Glutamatergic neuron (in vitro differentiated cells): ENCODE measurements at places on chromosomes 1 and 21. TPM values are rescaled to one million over a fixed set of nuclear protein-coding genes. Genes with fewer than 3 reads are reported as not detected.

DNA sequence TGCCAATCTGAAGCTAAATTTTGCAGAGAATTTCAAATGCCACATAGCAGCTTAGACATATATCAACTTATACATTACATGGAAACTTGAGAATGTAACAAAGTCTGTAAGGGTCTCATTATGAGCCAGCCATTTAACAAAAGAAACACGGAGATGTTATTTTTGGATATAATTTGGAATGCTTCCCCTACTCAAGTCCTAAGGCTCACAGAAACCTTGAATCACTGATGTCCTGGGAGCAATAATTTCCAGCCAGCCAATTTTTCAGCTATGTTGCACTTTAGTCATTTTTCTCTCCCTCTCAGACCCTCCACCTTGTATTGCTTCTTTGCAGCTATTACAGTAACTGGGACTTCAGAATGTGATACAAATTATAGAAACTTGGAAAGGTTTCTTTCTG lies 56.9 kb downstream of the EIF2B3 start:
- no peak for DNase-seq

- peak; percentile 55 for DNase-seq
Measured at GRCh38 chr1:226993814-226994585, 53.9 kb downstream of the COQ8A start.

GRCh38 chr1:37633938-37634243 lies 801 bp downstream of the RSPO1 start:
- no peak for DNase-seq

GRCh38 chr1:44740179-44740617 lies 561 bp downstream of the KIF2C start:
- DNase-seq, result no peak

CLDN8 gene
- total RNA-seq, result not detected

CELA3A gene
- not detected for total RNA-seq

TMIGD3 gene
- total RNA-seq, result not detected

TMEM61 gene
- not detected for total RNA-seq

- DNase-seq, result no peak
Measured at GRCh38 chr1:17001760-17002523, 9.8 kb downstream of the ATP13A2 start.

- no peak for DNase-seq
Measured at GRCh38 chr1:167465018-167465417, 53.3 kb downstream of the CD247 start.

DNA sequence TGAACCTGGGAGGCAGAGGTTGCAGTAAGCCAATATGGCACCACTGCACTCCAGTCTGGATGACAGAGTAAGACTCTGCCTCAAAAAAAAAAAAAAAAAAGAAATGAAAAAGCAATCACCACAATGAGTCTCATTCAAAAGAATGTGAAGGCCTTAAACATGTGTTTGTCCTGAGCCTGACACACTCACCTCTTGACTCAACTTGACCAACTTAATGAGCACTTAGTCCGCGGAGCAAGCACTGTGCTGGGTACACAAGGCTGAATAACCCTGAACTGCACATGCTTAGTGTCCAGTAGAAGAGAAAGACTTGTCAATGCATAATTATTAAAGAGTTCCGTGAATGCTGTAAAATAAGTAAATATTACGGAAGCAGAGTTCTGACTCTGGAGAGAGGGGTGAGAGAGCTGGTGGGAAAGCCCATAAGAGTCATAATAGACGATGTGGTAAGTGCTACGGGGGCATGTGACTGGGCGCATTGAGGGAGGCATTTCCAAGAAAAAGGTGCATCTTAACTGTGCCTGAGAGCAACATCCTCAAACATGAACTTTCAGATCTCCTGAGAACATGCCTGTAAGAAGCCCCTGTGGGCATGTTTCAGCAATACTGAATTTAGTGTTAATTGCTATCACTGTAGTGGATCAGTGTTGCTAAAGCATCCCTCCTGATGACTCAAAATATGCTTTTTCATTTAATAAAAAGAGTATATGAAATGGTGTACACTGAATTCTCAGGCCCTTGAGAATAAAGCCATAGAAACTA lies 27.2 kb downstream of the MCOLN2 start:
- DNase-seq, result no peak

DNA sequence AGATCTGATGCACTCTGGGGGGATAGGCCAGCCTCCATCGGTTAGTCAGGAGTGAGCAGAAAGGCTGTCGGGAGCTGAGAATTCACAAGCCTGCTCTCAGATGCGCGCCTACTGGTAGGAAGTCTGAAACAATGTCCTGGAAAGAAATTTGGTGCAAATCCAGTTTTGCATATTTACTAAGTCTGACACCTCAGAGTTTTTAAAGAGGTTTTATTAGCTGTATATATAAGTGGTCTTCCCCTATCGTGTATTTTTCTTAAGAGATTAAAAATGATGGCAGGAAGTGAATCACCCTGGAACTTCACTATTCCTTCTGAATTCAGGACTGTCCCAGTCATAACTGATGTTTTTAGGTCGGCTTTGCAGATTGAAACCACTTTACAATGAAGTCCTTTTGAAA lies 99.8 kb upstream of the C1orf105 start:
- DNase-seq, result no peak

TMEM125 gene
- not detected for total RNA-seq

CLCA1 gene
- not detected for total RNA-seq

DNA sequence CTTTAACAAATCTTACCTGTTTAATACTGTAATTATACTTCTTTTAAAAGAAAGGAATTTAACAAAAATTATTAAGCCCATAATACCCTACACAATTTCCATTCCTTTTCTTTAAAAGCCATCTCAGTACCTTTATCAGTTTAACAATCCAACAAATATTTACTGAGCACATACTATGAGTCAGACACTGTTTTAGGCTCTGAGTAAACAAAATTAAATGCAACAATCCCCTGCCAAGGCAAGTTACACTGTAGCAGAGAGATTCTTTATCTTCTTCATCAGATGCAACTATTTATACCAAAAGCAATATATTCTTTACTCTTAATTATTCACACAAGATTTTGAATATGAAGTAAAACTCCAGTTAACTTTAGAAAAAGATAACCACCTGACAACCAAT lies 12.0 kb downstream of the DENND1B start:
- DNase-seq, result no peak

DNA sequence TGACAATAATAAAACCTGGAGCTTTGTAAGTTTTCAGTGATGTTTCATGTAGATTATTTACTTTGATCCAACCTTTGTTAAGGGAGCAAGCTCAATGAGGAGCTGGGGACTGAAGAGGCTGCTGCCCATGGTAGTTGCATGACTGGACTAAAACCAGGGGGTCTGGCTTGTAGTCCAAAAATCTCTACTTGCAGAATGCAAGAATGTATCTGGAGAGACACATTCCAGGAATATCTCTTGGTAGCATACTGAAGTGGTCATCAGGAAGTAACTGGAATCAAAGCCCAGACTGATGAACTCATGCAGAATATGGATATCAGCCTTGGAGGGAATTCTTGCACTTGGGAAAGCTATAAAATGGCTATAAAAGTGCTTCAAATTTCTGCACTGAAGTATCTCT lies 5.8 kb upstream of the KIAA0040 start:
- no peak for DNase-seq

CDK18 gene
- total RNA-seq, result 1.7 TPM

DNA sequence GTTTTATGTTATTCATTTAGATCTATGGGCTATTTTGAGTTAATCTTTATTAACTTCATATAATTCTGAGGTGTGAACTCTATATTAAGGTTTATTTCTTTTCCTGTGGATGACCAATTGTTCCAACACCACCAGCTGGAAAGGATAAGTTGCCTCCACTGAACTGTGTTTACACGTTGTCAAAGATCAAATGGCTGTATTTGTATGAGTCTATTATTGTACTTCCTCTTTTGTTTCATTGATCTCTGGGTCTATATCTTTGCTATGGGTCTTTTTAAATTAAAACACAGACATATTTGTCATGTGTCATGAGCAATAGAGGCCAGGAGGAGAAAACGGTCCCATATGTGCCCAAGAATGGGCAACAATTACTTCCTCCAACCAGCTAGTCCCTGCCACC lies 5.2 kb upstream of the MAB21L3 start:
- DNase-seq, result no peak

DNA sequence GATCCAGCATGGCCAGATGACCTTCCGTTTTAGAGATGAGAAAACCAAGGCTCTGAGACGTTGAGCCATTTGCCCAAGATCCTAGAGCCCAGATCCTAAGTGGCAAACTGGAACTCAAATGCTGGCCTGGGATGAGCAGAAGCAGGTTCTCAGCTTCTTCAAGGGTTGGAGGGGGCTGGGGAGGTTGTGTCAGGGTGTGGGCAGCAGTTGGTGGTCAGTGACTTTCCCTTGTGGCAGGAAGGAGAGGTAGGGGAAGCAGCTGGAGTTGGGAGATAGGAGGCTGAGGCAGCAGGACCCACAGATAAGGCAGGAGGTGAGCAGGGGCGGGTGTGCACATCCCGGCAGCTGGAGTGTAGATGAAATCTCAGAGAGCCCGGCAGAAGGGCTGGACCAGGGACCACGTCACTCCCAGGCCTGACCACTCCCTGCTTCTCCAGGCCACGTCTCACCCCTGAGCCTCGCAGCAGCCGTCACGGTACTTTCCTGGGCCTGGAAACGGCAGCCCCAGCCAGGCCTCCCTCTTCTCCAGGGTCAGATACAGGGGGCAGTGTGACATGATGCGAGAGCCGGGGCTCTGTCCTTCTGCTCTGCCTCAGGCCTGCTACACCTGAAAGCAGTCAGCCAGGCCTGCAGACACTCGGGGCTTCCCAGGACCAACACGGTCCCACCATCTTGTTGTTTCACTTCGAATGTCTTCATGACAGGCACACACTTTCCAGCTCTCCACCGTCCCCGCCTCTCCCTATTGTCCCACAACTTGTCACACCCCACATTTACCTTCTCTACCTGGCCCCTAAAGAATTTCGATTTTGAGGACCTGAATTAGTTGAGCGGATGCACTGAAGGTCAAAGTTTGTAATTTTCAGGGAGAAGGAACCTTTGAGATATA lies 11.5 kb upstream of the LAPTM5 start:
- DNase-seq, result no peak

FNBP1L gene
- total RNA-seq, result 251 TPM

DNA sequence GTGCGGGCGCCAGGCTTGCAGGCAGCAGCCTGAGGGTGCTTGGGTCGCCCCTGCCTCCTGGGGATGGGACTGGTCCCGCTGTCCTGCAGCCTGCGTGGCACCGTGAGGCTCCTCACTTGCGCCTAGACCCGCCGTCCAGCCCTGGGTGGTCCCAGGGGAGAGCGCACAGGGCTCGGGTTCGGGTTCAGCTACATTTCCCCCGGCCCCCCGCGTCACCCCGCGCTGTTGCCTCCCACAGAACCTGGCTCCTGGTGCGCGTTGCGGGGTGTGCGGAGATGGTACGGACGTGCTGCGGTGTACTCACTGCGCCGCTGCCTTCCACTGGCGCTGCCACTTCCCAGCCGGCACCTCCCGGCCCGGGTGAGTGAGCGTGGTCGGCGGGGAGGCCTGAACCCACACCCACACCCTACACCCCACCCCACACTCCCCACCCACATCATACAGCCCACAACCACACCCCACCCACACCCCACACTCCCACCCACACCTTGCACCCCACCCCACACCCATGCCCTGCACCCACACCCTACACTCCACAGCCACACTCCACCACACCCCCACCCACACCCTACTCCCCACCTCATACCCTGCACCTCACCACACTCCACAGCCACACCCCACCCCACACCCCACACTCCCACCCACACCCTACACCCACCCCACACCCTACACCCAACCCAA lies 6.2 kb upstream of the PFKL start:
- no peak for DNase-seq

- DNase-seq, result no peak
Measured at GRCh38 chr1:229046251-229046853, 224.6 kb upstream of the RAB4A start.

GRCh38 chr21:36200081-36200561 lies 43.5 kb downstream of the DOP1B start:
- no peak for DNase-seq

DNA sequence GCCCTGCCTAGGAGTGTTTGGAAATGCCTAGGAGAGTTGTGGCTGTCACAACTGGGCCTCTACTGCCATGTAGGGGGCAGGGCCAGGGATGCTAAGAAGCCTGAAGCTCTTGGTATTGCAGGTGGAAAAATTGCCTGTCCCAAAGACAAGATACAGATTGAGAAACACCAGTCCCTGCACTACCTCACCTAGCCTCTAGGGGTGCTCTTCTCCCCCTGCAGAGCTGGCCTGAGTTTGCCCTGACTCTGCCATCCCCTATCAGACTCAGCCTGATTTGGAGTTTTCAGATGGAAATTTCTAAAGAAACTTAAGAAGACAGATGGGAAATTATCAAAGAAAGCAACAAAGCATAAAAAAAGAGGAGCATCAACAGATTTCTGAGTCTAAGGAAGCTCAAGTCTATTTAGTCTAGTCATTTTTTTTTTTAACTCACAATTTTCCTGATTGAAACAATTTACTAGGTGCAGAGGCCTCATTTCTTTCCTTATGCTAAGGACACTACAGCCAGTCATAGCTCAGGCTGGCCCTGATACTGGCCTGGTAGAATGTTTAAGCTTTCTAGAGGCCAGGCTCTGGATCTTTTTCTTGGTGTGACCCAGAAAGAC lies 61.4 kb upstream of the LRRN2 start:
- peak; percentile 68 for DNase-seq

GRCh38 chr1:173255214-173255813 lies 48.2 kb upstream of the TNFSF4 start:
- DNase-seq, result no peak

DNA sequence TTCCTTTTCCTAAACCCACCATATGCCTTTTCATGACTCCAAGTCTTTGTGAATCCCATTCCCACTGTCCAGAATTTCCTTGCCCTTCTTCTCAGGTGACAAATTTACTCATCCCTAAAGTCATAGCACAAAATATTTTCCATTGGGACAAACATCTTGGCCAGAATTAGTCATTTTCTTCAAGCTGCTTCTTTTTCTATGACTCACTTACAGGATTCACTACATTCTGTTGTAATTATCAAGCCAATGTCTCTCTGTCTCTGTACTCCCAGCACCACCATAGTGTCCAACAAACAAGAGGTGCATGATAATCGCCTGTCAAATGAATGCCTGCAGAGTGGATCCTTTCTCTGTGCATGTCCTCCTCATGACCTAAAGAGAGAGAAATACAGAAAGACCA lies 37.8 kb downstream of the SGIP1 start:
- DNase-seq, result no peak

- DNase-seq, result no peak
Measured at GRCh38 chr1:200099040-200099439, 71.5 kb downstream of the NR5A2 start.

- DNase-seq, result no peak
Measured at GRCh38 chr1:10528066-10529014, 53.6 kb downstream of the PEX14 start.

CD53 gene
- total RNA-seq, result not detected

DNA sequence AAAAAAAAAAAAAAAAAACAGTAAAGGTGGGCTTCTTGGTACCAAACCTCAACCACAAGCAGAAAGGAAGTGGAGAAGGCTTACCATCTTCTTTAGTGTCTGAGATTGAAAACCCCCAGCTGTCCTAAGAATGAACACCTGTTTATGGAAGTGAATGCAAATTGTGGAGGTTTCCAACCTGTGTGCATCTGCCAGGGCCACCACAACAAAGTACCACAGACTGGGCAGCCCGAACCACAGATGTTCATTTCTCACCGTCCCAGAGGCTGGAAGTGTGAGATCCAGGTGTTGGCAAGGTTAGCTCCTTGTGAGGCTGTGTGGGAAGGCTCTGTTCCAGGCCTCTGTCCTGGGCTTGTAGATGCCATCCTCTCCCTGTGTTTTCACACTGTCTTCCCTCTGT lies 348.7 kb downstream of the SETD4 start:
- DNase-seq, result no peak
